ENCODE measurements at places on chromosomes 7 and 10.

DNA sequence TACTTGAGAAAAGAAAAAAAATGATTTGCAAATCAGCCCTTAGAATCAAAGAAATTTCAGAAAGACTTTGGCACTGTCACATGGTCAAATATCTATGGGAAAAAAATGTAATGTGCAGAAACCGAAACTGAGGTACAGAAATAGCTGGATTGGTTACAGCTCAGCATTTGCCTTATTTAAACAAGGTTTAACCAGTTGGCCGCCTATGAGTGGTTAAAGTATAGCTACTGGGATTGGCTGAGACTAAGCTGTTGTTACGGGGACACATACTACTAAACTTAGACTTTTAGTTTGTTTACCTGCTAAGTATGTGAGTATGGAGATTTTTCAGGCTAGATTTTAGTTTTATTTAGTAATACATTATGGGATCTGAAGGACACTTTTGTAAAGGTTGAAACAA lies 38.6 kb downstream of the SFTPD start:
- DNase-seq = no peak

DNA sequence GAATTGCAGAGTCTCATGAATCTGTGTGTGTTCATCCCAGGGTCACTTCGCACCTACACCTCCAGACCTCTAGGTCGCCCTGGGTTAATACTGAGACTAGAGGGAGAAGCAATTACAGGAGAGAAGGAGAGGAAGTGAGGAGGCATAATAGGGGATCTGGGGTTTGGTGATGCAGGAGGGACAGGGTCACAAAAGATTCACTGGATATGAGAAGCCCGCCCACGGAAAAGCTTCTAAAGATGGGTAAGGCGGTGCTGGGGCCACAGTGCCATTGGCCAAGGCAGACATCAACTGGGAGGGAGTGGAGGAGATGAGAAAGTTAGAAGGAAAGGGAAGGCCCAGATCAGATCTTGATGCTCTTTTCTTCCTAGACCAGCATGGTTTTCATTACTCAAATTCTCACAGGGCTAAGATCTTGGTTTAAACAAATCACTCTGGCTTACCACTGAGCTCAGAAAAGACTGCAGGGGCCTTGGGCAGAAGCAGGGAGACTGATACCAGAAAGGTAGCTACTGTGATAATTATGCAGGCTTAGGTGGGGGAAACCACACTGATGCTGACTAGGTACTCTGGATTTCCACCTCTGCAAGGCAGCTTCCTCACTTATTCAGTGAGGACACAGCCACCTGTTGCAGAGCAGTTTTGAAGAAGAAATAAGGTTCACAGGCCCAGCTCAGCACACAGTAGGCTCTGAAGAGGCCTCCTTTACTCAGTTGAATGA lies 17.4 kb upstream of the ZNF273 start:
- no peak for DNase-seq

GRCh38 chr7:97446361-97446760 lies 285.5 kb upstream of the TAC1 start:
- DNase-seq = peak; percentile 32

DNA sequence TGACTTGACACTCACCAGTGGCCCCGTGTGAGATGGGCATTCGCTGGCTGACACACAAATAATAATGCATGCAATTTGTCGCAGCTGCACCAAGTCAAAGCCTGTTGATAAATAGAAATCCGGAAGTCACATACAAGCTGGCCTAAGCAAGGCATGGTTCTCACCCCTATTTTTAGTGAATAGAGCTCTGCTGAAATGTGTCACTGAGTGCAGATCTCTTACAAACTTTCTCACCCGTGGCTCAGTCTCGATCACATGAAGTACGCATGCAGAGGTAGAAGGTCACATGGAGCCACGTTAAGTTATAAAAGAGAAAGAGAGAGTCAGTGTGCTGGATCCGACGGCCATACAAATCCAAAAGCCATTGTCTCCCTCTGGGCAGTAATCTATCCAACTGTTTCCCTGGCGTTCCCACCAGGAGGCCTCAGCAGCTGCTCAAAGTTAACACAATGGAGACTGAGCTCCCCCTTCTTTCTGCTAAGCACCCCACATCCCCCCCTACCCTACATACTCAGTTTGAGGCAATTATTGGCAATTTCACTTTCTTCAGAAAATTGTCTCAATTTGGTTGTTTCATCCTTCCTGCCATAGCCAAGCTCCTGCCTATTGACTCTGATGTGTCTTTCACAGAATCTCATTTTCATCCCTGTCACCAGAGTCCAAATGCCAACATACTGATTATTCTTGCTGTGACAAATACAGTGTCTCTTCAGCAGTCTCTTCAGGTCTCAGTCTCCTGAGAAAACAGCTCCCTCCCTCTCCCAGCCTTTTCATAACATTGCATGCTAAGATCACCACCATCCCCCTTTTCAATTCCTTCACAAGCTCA lies 473.3 kb upstream of the NRP1 start:
- no peak for DNase-seq

DNA sequence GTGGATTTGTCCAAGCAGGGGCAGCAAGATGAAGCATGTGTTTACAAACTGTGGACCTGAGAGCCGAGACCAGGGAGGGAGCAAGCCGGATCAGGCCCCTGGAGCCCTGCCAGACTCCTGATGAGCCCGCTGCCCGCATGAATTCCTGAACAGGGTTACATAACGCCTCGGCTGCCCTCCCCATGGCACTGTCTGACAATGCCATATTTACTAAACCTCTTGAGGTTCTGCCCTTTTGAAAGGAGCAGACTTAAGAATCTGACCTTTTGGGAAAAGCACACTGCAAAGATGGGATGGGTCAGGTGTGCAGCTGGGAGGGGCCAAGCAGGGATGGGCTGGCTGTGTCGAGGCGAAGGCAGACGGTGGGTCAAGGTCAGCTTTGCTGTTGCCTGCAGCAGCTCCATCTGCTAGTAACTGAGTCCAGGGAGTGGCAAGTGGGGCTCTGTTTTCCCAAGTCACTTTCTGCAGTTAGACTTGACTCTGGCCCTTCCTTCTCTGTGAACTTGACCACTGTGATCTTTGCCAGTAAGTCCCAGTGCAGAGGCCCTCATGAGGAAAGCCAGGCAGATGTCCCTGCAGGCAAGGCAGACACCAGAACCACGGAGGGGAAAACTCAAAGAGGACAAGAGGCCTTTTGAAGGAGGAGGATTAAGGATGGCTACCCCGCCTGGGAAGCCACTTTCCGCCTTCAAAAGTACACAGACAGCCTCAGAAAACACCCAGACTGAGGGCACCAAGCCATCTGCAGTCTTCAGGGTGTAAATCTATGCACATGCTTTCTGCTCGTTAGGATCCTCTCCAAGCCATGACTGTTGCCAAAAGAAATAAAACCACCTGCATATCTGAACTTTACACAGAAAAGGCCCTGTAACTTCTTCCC lies 175.8 kb downstream of the TNS3 start:
- DNase-seq = peak; percentile 77

GRCh38 chr10:92627845-92628480 lies 35.0 kb downstream of the KIF11 start:
- DNase-seq = no peak

DNA sequence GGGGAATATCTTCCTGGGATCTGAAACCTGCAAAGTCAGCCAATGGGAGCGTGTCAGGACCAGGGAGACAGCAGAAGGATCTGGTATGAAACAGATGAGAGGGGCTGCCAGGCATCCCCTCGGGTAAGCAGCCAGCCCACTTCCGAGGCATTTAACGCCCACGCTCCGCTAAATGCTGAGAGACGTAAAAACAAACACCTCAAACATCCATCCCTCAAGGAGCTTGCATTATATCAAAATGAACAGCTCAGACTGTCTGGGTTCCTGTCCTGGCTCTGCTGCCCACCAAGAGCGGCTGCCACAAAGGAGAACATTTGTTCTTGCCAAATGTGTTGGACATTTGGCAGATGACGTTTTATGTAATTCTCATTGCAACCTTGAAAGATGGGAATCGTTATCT lies 7.0 kb upstream of the SERPINE1 start:
- DNase-seq = no peak

All from right hindlimb (tissue), 1 donor.